Fibroblast of the aortic adventitia (primary cell): ENCODE measurements at places on chromosomes 11 and 22. TPM values are rescaled to one million over a fixed set of nuclear protein-coding genes. Genes with fewer than 3 reads are reported as not detected.

DNA sequence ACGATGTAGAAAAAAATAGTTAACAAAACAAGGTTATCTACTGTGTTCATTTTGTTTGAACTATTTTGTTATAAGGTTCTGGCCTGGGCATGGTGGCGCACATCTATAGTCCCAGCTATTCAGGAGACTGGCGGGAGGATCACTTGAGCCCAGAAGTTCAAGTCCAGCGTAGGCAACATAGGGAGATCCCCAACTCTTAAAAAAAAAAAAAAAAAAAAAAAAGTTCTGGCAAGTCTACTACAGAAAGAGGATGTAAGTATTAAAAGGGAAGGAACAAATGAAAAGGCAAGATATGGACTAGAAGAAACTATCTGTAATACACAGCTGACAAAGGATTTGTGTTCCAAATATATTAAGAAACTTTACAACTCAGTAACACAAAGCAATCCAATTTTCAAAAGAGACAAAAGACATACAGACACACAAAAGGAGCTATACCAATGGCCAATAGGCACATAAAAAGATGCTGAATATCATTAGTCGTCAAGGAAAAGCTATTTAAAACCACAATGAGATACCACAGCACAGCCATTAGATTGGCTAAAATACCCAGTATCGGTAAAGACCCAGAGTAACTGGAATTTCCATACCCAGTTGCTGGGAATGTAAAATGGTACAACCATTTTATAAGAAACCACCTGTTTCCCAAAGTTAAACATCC is 27.4 kb downstream of the RRAS2 start:
- no peak for DNase-seq

- DNase-seq: no peak
Measured at GRCh38 chr22:17981497-17981896, 42.9 kb downstream of the MICAL3 start.

GRCh38 chr22:43376765-43377547 is 33.8 kb upstream of the SCUBE1 start:
- DNase-seq: peak; percentile 15

GRCh38 chr11:60918939-60919265 is 4.9 kb downstream of the TMEM109 start:
- peak; percentile 23 for DNase-seq

GRCh38 chr22:30348809-30349208 is 7.9 kb downstream of the SF3A1 start:
- peak; percentile 16 for DNase-seq

Gene OR6A2
- 0.27 and 0.33 TPM in 2 replicates for total RNA-seq

Gene UBQLNL
- 0.36 and 0.41 TPM in 2 replicates for total RNA-seq

Gene CALCA
- not detected in 2 replicates for total RNA-seq
